ENCODE measurements at places on chromosomes 3 and 15.

DNA sequence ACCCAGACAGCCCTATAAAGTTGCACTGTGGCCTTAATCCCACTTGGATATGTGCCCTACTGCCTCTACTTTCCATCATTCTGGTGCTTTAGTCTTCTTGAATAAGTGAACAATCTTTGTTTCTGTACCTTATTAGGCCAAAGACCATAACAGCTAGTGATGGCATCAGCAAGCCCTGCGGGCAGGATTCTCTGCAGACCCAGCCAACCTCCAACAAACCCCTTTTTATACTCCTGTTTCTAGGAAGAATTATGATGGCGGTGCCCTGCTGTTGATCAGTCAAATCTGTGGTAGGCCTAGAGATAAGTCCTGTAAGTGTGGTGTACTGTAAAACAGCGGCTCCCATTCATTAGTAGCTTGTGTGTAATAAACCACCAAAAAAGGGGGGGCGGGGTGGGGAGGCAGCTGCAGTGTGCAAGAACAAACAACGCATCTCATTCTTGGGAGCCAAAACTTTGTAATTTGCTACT lies 40.5 kb downstream of the SOX2 start:
- DNase-seq: no peak

DNA sequence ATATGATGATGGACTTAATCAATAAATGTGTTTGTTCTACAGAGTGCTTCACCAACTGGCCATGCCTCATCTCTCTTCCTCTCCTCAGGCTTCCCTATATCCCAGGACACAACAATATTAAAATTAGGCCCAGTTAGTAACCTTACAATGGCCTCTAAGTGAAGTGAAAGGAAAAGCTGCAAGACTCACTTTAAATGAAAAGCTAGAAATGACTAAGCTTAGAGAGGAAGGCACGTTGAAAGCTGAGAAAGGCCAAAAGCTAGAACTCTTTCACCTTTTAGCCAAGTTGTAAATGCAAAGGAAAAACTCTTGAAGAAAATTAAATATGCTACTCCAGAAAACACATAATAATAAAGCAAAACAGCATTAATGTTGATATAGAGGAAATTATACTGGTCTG lies 1010.3 kb downstream of the NAALADL2 start:
- DNase-seq: no peak

- no peak for DNase-seq
These were observed 1208.3 kb downstream of the OTOL1 start for GRCh38 chr3:162704799-162705385.

DNA sequence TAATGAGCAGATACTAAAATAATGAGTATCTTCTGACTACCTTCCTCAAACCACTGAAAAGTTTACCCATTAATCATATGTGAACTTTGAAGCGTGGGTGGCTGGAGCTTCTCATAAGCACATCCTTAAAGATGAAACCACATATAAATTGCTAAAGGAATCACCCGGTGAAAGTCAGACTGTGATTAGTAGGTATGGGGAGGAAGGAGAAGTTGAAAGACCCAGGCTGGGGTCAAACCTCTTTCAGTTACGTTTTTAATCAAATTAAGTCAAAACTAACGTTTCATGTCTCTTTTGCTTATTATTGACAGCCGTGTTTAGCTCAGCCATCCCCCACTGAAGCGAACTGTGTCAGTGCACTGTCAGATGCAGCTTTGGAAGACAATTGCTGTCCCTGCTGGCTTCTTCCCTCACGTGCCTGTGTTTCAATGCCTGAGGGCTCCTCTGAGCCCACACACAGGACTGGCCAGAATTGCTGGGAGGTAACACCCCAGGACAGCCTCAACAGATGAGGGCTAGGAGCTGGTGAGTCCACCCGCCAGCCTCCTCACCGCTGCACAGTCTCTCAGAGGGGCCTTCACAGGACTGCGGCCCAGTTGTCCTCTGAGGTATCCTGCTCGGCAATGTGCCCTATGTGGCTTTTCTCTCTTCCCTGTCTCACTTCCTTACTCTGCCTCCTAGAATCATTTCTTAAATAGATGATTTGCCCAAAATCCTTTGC lies 29.3 kb upstream of the SH3BP5 start:
- DNase-seq: no peak

DNA sequence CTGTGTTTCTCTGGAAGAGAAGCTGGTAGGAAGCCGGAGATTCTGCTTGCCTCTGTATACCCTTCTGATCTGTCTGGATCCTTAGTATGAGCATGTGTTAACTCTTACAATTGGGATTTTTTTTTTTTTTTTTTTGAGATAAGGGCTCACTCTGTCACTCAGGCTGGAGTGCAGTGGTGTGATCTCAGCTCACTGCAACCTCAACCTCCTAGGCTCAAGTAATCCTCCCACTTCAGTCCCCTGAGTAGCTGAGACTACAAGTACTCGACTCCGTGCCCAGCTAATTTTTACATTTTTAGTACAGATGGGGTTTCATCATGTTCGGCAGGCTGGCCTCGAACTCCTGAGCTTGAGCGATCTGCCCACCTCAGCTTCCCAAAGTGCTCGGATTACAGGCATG lies 44.5 kb downstream of the RPN1 start:
- no peak for DNase-seq

- DNase-seq: no peak
These were observed 199.8 kb downstream of the WDR72 start for GRCh38 chr15:53559364-53560277.

All from activated effector memory CD4-positive, alpha-beta T cell treated with Interleukin-2 at 50 U/mL for 16 hours (primary cell).